ENCODE measurements at places on chromosomes 13 and 19.

DNA sequence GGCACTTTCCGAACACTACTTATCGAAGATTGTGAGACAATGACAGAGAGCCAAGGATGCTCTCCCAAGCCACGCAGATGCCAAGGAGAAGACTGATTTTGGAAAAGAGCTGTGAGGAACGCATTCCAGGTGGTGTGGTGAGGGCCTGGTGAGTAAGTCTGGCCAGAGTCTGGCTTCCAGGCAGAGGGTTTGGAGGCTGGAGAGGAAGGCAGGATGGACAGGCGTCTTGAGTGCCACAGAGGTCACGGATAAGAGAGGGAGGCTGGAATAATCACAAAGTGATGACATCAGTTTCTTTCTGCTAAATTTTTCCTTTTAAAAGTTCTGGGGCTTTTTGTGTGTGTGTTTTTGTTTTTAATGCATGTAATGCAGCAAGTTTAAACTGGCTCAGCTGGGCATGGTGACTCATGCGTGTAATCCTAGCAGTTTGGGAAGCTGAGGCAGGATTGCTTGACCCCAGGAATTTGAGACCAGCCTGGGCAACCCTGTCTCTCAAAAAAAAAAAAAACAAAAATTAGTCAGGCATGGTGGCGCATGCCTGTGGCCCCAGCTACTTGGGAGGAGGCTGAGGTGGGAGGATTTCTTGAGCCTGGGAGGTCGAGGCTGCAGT, 235.1 kb downstream of the NALCN start:
- no peak for DNase-seq

DNA sequence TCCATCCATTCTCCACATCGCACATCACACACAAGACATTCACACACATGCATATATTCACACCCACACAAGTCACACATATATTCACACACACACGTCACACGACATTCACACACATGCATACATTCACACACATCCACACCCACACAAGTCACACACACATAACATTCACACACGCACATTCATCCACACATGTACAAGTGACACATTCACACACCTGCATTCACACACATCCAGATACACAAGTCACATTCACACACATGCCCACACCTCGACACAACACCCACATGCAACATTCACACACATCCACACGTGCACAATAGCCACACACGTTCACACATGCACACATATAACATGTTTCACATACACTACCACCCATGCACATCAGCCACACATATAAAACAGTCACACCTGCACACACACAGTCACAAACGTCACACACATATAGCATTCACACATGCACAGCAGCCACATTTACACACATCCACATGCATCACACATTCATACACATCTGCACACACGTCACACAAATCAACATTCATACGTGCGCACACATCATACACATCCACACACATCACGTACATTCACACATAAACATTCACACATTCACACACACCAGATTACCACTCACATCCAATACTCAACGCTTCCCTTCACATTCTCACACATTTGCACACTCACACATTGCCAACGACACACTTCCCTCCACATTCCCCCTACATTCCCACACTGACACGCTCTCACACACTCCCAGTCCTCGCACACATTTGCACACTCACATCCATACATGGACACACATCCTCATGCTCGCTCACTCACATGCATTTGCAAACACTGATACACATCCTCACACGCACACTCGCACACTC, 41.0 kb downstream of the ANKRD10 start:
- DNase-seq = no peak

GRCh38 chr19:591099-591958, 1.6 kb downstream of the HCN2 start:
- no peak for DNase-seq

- no peak for DNase-seq
Observed at GRCh38 chr13:60146471-60146870, 17.3 kb downstream of the DIAPH3 start.

- DNase-seq = no peak
Observed at GRCh38 chr19:18636969-18637629, at the start of gene KLHL26. Gene KLHL26, plus strand, starts transcription at chr19:18637028. Its CDS starts 27 bp downstream, at chr19:18637055.

DNA sequence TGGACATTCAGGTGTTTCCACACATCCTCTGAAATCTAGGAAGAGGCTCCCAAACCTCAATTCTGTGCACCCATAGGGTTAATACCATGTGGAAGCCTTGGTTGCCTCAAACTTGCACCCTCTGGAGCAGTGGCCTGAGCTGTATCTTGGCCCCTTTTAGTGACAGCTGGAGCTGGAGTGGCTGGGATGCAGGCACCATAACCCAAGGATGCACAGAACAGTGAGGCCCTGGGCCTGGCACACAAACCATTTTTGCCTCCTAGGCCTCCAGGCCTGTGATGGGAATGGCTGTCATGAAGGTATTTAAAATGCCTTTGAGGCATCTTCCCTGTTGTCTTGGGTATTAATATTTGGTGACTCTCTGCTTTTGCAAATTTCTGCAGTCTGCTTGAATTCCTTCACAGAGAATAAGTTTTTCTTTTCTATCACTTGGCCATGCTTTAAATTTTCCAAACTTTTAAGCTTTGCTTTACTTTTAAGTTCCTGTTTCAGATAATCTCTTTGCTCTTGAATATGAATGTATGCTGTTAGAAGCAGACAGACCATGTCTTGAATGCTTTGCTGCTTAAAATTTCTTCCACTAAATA, 1594.5 kb upstream of the PCDH20 start:
- DNase-seq = no peak

DNA sequence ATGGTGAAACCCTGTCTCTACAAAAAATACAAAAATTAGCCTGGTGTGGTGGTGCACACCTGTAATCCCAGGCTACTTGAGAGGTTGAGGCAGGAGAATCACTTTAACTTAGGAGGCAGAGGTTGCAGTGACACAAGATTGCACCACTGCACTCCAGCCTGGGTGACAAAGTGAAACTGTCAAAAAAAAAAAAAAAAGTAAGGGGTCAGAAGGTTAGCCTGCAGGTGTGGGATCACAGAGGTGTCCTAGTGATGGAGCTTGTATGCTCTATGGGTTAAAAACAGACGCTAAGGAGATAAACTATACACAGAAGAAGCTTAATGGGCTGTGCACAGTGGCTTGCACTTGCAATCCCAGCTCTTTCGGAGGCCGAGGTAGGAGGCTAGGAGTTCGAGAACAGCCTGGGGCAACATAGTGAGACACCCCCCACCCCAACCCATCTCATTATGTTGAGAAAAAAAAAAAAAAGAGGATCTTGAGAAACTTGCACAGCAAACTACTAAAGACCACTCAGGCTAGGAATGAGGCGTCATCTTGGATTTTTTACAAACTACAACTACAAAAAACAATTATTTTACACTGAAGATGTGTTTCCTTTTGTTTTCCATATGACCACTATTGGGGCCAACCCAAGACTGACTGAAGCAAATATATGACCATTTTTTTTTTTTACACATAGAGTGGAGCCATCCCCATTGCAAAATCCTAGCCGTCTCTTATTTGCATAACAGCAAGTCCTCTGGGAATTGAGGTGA, 7.9 kb downstream of the FOSB start:
- no peak for DNase-seq

- no peak for DNase-seq
Observed at GRCh38 chr19:29798774-29799497, 12.9 kb upstream of the CCNE1 start.
